ENCODE measurements at places on chromosomes 5 and 9.

- no peak for DNase-seq
Measured at GRCh38 chr9:91905991-91906469, 44.0 kb downstream of the ROR2 start.

GRCh38 chr5:76192837-76193236, 109.7 kb downstream of the SV2C start:
- no peak for DNase-seq

GRCh38 chr5:36901856-36902255, 25.3 kb downstream of the NIPBL start:
- DNase-seq = no peak

DNA sequence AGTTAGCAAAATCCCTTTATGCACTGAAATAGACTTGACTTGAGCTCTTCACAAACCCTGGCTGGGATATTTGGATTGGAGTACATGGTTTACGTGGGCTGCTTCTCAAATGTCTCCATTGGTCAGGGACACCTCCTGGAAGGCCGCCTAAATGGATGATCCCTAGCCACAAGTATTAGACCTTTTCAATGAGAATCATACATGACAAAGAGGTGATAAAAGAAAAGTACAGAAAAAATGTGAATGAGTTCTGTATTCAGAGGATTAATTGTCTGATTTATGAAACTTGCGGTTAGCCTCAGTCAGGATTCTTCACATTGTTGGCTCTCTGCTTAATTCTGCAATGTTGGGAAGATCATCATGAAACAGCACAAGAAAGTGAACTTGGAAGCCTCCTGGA, 752.8 kb upstream of the ADAMTS16 start:
- no peak for DNase-seq

- DNase-seq = no peak
Measured at GRCh38 chr9:87592554-87593358, 95.1 kb downstream of the DAPK1 start.
